ENCODE measurements at places on chromosomes 2 and 18.

DNA sequence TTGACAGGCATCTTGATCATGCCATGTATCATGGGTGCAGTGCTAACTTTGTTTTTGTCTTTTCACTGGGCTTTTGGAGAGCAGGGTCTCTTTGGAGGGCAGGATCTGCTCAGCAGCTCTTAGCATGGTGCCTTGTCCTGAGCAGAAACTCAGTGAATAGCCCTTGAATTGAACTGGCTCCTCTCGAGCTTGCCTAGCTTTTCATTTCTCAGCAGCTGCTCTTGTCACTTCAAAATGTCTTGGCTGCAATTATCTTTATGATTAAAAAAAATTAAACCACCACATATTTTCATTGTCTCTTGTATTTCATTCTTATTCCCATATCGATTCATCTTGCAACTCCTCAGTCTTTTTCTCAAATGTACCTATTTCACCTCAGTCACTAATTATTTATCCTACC is 50.5 kb downstream of the CCDC85A start:
- DNase-seq: no peak

DNA sequence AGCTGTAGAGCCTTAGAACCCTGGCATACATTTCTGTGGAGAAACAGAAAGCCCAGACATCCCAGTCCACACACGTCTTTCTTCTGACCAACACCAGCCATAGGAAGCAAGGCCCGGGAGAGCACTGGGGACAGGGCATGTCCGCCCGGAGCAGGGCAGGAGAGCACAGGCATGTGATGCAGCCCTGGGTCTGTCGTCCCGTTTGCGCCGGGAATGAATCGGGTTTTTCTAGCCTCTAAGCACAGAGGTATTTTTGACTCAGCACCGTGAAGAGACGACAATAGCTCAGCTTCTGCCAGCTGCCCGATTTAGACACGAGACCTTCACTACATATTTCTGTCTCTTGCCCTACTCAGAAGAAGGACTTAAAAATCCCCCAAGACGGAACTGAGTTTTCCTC is 7.3 kb upstream of the AMMECR1L start:
- DNase-seq: no peak

DNA sequence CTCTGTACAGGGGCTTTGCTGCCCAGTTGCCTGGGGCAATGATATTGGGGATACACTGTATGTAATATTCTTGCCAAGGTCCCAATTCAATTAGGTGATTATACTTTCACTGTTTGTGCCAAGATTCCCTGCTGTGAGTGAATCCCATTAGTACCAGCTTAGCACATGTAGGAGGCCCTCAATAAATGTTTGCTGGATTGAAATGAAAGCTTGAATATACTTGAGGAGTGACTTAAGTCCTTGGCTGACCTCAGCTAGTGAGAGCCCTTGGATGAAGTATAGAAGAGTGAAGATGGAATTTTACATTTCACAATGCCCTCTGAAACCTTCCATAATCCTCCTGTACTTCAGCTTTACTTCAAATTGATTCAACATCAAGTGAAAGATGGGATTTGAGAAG is 102.9 kb downstream of the GATA6 start:
- no peak for DNase-seq

GRCh38 chr2:10785260-10785659 is 27.3 kb downstream of the PDIA6 start:
- no peak for DNase-seq

GRCh38 chr2:104598636-104599035 is 255.3 kb upstream of the POU3F3 start:
- DNase-seq: no peak

GRCh38 chr18:76314015-76314414 is 181.0 kb downstream of the ZNF516 start:
- no peak for DNase-seq

GRCh38 chr2:56713161-56713676 is 529.4 kb downstream of the CCDC85A start:
- DNase-seq: no peak

DNA sequence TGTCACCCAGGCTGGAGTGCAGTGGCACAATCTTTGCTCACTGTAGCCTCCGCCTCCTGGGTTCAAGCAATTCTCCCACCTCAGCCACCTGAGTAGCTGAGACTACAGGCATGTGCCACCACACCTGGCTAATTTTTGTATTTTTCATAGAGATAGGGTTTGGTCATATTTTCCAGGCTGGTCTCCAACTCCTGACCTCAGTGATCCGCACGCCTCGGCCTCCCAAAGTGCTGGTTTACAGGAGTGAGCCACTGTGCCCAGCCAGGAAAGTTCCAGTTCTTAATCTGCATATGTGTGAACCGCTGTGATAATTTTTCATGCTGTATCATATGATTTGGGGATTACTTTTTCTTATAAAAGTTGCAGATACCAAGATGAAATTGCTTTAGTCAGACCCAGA is 14.6 kb upstream of the PPP4R1 start:
- no peak for DNase-seq

DNA sequence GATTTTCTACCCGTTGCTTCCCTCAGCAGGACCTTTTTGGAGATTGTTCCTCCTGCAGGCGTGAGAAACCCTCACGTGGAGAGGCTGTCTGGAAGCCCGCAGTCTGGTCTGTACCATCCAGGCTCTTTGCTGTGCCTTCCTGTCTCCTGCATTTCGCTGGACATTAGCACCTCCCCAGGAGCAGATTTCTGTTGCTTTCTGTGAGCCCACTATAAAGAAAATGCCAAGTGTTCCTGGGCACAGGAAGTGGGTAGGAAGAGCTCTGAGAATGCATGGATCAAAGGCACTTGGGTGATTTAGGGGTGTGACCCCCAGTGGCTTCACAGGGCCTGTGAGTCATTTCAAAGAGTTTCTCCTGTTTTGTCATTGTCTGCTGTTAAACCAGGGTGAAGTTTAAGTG is 27.3 kb downstream of the SPTBN1 start:
- no peak for DNase-seq

DNA sequence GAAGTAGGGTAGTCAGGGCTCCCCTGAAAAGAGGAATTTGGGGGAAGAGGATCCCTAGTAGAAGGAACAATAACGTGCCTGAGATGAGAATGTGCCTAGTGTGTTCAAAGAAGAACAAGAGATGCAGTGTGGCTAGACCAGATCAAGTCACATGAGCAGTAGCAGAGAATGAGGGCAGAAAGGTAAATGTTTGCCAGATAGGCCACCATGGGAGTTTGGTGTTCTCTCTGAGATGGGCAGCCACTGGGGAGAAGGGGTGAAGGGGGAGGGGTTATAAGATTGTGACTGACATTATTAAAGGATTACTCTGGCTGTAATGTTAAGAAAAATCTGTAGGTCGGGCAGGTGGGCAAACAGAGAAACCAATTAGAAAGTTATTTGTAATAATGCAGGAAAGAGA is 166.0 kb downstream of the LCLAT1 start:
- no peak for DNase-seq

DNA sequence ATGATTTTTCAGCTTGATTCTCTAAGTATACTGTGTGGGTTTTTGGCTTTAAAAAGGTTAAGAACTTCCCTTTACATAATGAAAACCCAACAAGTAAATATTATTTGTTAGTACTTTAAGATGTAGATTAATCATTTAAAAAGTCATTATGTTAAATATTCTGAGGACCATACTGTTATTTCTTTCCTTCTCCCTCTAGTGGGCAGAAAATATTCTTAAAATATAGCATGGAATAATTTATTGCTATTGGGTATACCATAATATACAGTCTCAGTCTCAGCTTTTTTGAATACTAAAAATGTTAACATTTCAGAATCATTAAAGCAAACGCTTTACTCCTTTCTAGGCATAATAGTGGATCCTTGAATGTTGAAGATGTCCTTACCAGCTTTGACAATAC is 28.1 kb downstream of the CAMKMT start:
- DNase-seq: no peak

DNA sequence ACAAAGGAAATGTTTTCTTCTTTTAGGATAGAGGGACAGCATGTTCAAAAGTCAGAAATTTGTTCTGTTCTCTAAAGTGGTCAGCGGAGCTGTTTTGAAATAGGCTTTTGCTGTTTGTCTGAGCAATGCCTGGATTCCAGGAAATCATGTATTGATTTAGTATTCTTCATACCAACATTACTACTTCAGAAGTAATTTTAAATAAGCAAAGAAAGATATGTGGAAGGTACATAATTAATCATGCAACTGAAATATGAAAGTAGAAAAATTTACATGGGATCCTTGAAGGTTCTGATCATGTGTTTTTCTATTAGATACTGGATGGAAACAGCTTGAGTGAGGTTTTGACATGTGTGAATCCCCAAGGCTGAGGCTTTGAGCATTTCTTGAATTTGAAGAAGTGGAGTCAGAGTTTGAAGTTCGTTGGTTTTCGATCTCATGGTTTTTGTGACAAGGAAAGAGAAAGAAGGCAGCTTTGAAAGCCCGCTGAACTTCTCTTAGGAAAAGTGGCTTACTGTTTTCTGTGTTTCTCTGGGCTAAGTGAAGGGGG is 220.0 kb downstream of the LDLRAD4 start:
- no peak for DNase-seq

Measured in NCI-H226 (cell line).